ENCODE measurements at places on chromosomes 6 and 20.
A peak's percentile ranks its signal among the peaks of the same experiment; 100 is the strongest.

- DNase-seq = no peak
Measured at GRCh38 chr20:63273059-63273579, 506 bp downstream of the ARFGAP1 start.

- DNase-seq = no peak
Measured at GRCh38 chr20:36154700-36155628, at the start of gene EPB41L1. Gene EPB41L1, plus strand, starts transcription at chr20:36154740. Its CDS starts 19,038 bp downstream, at chr20:36173778.

- DNase-seq = peak; percentile 39
Measured at GRCh38 chr6:42138630-42139619, 3.5 kb downstream of the C6orf132 start.

DNA sequence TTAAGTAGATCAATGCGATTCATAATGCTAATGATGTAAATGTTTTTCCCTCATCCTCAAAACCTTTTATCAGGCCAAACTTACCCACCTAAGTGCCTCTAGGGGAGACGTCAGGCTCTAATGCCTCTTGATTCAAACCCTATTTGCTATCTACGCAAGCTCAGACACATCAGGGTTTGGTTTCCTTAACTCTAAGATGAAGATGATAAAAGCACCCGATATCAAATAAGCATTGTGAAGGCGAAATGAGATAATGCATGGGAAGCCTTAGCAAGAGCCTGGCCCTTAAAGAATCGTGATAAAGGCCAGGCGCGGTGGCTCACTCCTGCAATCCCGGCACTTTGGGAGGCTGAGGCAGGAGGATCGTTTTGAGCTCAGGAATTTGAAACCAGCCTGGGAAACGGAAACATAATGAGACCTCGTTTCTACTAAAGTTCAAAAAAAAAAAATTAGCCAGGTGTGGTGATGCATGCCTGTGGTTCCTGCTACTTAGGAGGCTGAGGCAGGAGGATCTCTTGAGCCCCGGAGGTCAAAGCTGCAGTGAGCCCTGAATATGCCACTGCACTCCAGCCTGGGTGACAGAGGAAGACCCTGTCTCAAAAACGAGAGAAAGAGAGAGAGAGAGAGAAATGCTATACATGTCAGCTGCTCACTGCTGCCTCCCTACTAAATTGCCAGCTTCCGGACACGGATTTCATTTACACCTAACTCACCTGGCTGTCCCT, 13.5 kb downstream of the CNKSR3 start:
- DNase-seq = no peak

DNA sequence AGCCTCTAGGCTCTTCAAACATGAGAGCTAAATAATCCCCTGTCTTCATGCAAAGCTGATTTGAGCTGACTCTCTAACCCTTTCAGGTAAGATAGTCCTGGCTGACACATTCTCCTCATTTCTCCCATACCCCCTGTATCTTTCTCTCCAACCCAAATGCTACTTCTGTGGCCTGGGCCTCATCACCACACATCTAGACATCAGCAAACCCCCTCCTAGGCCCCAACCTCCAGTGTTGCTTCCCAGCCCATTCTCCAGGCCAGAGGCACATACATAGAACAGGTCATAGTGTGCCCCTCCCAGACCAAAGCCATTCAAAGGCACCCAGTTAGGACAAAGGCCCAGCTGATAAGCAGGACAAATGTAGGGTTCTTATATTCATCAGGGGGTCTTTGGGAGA, 84.9 kb downstream of the ANKRD60 start:
- DNase-seq = no peak

DNA sequence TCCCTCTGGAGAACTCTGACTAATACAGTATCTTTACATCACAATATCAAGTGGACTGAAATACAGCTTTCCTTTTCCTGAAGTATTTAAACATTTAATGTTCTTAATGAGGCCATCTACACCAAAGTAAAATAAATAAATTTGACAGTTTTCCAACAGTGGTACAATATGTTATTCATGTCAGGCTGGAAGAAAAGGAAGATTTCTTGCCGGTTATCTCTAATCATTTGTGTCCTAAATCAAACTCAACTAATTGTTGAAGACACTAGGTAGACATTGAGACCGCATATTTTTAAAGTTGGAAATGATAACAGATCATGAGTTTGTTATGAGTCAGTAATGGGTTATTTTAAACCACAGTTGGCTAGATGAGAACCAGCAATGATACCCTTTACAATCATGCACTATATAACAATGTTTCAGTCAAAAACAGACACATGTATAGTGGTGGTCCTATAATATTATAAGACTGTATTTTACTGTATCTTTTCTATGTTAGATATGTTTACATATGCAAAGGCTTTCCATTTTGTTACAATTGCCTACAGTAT, 241.6 kb downstream of the LMBRD1 start:
- no peak for DNase-seq

DNA sequence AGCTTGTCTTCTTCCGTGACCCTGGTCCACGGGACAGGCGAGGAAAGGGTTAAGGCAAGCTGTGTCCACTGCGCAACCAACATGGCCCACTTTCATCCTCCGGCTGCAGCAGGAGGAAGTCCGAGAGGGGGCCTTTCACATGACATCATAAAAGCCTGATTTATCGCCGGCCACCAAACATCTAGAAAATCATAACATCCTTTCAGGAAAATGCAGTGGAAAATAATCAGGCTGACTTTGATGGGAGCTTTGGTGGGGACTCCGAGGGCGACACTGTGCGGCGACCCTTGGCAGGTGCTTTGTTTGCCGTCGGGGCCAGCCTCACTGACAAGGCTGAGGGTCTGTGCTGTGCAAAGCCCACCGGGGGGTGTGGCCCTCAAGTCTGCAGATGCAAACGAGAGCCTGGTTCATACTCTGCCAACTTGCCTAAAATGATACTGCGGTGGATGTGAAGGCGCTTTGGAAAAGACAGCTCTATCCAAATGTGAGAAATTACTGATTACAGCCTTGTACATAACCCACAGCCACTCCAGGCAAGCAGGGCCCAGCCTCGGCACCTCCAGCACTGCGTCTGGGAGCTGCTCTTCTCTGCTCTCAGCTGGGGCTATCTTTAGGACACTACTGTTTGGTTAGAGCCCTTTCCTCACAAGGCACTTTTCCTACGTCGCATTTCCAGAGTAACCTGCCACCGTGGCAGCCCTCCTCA, 25.7 kb downstream of the FOXC1 start:
- DNase-seq = no peak

DNA sequence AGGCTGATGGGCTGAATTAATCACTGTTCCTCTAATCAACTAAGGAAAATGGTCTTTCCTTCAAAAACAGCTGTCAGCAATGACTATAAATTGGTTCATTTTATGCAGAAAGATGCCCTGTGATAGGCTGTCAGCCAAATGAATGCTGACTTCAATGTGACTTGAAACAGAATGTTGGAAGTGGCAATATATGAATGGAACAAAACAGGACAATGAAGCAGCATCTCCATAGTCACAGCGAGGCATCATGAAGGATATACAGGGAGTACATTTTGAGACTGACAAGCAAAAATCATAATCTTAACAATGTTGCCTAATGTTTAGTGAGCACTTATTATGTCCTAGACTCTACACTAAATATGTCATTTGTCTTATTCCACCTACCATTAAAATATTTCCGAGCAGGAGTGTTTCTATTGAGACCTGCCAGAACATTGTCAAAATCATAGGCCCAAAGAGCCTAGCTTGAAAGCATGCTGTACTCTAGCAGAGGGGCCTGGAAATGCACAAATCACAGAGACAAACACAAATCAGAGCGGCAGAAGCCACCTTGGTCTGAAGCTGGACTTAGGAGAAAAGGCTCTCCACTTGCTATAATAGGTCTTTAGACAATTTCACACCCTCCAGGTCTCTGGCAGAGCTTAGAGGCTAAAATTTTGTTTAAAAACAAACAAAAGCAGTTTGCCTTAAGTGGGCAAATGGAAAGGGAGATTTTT, 63.3 kb downstream of the FAM50B start:
- DNase-seq = no peak

DNA sequence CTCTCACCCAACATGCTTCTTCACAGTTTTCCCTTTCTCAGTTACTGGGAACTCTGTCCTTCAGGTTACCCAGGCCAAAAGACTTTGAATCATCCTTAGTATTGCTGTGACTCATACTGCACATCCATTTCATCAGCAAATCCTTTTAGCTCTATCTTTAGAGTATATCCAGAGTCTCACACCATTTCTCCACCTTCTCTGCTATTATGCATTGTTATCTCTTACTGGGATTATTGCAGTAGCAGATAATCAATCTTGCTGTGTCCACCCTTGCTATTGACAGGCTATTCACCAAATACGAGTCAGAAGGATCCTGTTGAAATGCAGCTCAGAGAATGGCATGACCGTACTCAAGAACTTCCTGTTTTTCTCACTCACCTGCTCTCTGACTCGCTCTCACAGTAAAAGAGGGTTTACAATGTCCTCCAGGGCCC, 57.3 kb downstream of the BCKDHB start:
- DNase-seq = peak; percentile 88

DNA sequence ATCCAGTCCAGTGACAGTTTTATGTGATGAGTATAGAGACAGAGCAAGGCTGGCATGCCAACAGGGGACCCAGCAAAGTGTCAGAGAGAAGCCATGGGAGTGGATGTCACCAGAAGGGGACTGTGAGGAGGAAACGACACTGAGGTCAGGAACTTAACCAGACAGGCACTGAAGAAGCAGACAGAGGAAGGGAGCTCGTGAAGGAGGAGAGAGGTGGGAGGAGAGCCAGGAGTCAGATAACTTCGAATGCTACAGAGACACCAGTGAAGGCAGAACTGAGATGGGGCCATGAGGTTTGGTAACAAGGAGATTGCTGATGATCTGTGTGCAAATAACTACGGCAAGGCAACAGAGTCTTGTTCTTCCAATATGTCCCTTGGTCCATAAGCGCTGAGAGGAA, 211.1 kb upstream of the FOXA2 start:
- DNase-seq = no peak

- DNase-seq = peak; percentile 10
Measured at GRCh38 chr20:2798814-2799213, 1.6 kb downstream of the CPXM1 start.

GRCh38 chr20:37565134-37565811, 37.6 kb upstream of the BLCAP start:
- DNase-seq = peak; percentile 40

DNA sequence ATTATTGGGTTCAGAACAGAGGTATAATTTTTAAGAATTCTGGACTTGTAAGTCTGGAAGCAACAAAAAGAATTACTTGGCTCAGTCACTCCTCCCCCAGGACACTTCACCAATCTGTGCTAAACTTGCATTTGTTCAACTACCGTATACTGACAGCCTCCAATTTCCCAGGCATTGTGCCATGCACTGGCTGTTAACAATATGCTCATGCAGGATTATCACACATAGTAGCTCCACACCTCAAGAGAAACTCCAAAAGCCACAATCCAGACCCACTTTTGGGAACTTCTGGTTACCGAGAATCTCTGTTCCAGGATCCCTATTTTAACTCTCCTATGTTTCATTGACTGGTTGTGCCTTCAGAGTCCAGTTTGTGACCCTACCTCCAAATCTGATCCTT, 7.7 kb downstream of the ADGRF1 start:
- no peak for DNase-seq

DNA sequence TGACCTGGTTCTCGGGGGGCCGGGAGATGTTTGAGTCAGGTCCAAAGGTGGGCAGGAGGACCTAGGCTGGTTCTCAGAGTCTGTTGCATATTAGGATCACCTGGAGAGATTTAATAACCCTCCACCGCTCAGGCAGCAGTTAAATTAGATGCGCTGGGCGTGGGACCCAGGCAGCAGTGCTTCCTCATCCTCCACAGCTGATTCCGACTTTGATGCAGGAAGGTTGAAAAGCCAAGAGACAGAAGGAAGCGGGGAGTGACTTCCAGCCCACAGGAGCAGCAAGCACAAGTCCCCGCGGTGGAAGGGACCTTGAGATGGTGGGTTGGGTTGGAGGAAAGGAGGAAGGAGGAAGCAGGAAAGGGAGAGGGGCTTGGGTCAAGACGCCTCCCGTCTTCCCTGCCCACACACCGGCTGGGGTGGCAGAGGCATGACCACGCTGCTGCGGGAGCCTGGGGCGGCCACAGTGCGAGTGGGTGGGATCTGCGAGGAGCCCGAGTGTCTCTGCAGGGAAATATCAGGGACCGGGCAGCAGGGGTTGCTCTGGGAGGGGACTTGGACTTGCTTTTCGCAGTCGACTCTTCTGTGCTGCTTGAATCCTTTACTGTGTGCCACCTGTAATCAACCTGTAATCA, 146.0 kb downstream of the PHACTR3 start:
- no peak for DNase-seq

GRCh38 chr6:165906-166305, 126.4 kb upstream of the DUSP22 start:
- DNase-seq = no peak

- no peak for DNase-seq
Measured at GRCh38 chr20:37407573-37408002, 61.6 kb downstream of the SRC start.

- DNase-seq = peak; percentile 88
Measured at GRCh38 chr6:28252009-28252975, at the start of gene ZKSCAN4. Gene ZKSCAN4, minus strand, starts transcription at chr6:28252269. Its CDS starts 289 bp downstream, at chr6:28251980.

DNA sequence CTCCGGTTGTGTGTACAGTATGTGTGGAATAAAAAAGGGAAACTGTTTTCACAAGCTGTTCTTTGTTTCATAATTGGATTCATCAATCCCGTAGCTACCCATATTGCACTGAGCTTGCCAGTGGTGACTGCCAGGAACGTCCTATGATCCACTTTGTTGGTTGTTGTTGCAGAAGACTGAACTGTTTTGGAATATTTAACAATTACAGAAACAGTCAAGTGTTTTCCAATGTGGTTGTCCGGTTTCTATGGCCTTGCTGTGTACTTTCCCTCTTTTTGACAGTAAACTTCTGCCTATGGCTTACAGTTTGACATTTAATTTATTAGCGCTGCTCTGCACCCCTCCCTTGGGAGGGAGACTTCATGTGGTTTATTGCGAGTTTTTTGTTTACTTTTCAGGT, 141.2 kb downstream of the DTNBP1 start:
- no peak for DNase-seq

DNA sequence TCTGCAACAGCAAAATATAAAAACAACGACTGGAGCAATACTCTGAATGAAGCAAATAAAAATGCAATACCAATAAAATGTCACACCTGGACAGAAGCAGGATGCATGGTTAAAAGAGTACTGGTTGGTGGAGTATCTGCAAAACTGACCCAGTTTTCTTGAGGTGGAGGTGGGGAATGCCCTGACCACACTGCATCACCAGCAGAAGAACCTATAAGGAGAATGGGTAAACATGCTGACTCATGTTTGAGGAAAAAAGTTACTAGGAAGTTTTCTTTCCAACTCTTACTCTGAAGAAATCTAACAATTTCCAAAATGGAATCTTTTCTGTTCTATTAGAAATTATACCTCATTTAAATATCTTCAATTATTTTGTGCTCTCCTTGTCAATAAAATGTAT, 43.6 kb downstream of the REPS1 start:
- peak; percentile 75 for DNase-seq

- DNase-seq = no peak
Measured at GRCh38 chr6:12601881-12602280, 114.7 kb upstream of the PHACTR1 start.

- no peak for DNase-seq
Measured at GRCh38 chr20:12737900-12738299, 270.9 kb upstream of the SPTLC3 start.

Measured in kidney tubule cell (primary cell).